ENCODE measurements at places on chromosomes 12 and 14. TPM values are rescaled to one million over a fixed set of nuclear protein-coding genes. Genes with fewer than 3 reads are reported as not detected.

The LGR5 gene
- total RNA-seq: 1.9 TPM

The OR6C75 gene
- total RNA-seq: not detected

DNA sequence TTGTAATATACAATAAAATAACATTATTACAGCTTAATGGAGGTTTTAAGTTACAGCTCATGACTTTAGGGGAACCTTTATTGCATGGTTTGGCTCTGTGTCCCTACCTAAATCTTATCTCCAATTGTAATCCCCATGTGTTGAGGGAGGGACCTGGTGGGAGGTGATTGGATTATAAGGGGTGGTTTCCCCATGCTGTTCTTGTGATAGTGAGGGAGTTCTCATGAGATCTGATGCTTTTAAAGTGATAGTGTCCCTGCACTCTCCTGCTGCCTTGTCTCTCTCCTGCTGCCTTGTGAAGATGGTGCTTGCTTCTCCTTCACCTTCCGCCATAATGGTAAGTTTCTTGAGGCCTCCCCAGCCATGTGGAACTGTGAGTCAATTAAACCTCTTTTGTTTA is 132.1 kb upstream of the SYT1 start:
- no peak for DNase-seq

- DNase-seq: no peak
These were observed 370.3 kb downstream of the DAD1 start for GRCh38 chr14:22218728-22219127.

GRCh38 chr14:46596236-46596635 is 55.3 kb downstream of the RPL10L start:
- no peak for DNase-seq

DNA sequence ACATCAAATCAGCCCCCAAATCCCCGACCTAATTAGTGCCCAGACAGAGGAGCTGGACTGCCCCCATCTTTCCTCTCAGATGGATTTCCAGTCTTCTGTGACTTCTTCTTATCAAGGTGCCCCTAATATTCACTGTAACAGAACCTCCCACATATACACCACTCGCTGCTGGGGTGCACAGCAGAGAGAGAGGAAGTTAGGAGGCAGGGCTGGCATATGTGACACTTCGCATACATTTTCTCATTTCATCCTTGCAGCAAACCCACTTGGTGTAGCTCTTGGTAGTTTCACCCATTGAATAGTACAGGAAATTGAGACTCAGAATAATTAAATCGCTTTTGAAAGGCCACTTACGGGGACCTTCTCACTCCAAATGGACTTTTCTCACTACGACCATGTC is 56.5 kb upstream of the CCND2 start:
- DNase-seq: no peak

GRCh38 chr12:46830731-46831334 is 5.0 kb upstream of the SLC38A4 start:
- DNase-seq: no peak

DNA sequence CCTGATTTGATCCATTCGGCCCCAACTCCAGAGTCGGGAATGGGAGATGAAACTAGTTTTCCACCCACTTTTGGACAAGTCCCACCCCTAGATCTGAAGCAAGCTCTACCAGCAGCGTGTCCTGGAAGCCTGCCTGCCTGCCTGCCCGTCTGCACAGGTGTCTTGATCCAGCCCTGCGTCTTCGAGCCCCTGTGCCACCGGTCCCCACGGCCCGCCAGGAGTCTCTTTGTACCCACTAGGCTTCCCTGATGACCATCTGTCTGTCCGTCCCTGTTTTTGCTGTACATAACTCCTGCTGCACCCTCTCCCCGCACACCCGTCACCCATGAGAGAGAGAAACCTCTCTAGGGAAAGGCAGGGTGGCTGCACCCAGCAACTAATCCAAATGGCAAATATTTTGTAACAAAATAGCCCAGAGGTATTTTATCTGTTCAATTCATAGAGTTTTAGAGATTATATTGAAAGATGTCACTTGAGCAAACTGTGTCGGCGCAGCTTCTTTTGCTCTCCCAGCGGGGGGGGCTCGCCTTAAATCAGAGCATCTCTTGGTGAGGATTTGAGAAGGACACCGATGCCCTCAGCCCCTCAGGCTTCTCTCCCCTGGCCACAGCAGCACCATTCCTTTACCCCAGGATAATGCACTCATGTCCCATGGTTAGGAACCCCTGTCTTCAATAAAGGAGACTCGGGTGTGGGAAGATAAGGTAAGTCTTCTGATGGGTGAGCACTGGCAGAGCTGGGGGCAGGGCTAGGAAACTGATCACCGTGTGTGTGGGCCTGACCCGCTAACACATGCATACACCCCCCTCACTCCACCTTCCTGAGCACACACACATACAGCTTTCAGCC is 35.8 kb downstream of the SLC6A12 start:
- no peak for DNase-seq

DNA sequence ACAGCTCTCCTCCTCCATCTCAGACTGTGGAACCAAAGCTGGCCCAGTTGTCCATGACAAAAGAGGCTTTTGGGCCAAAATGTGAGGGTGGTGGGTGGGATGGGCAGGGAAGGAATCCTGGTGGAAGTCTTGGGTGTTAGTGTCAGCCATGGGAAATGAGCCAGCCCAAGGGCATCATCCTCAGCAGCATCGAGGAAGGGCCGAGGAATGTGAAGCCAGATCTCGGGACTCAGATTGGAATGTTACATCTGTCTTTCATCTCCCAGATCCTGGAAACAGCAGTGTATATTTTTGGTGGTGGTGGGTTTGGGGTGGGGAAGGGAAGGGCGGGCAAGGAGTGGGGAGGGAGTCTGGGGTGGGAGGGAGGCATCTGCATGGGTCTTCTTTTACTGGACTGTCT is 11.8 kb upstream of the TAMALIN start:
- no peak for DNase-seq

GRCh38 chr12:3722368-3722767 is 30.5 kb downstream of the CRACR2A start:
- DNase-seq: no peak
